Stimulated activated CD8-positive, alpha-beta memory T cell treated with anti-CD3 and anti-CD28 coated beads, Interleukin-4, amount 100 ng/mL, for 4 hours (primary cell): ENCODE measurements at places on chromosomes 12 and 14.

DNA sequence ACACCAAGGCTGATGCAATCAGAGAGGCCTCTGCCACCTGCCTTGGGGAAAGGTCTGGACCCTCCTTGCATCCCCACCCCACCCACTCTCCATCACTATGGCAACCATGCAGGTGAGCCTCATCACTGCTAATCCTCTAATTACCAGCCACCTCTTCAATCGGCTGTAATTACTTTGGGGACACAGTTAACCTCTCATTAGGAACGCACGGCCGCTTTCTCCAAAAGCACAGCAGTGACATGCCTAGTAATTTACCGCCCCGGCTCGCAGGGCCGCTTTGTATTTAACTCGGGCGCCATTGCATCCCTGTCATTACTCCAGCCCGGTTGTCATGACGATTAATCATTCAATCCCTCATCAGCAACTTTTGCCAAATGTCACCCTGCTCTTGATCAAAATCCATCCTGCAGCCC is 36.3 kb upstream of the FAM222A start:
- no peak for DNase-seq

DNA sequence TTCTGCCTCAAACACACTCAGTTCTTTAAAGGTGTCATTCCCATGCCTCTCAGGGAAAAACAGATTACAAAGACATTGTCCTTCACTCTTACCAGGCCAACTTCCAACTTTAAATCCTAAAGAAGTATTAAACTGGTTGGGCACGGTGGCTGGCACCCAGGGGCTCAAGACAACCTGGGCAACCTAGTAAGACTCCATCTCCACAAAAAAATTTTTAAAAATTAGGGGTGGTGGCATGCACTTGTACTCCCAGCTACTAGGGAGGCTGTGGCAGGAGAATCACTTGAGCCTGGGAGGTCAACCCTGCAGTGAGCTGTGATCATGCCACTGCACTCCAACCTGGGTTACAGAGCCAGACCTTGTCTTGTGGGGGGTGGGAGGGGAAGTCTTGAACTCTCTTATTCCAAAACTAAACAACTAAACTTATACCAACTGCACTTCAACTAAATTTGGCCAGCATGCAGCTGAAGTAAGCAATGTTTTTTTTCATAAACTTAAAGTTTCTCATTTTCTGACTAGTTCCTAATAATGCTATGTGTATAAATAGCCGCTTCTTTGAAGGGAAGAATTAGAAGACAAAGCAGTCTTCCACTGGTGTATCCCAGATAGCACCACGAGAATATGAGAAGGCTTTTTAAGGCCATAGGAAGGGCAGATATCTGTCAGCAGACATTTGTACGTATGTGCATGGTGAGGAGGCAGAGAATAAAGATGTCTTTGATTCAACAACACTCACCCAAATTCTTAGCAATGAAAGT is 2.4 kb downstream of the SLC11A2 start:
- no peak for DNase-seq

GRCh38 chr14:53491256-53491883 is 338.2 kb upstream of the DDHD1 start:
- no peak for DNase-seq

GRCh38 chr12:54749191-54749818 is 101.1 kb upstream of the DCD start:
- no peak for DNase-seq

DNA sequence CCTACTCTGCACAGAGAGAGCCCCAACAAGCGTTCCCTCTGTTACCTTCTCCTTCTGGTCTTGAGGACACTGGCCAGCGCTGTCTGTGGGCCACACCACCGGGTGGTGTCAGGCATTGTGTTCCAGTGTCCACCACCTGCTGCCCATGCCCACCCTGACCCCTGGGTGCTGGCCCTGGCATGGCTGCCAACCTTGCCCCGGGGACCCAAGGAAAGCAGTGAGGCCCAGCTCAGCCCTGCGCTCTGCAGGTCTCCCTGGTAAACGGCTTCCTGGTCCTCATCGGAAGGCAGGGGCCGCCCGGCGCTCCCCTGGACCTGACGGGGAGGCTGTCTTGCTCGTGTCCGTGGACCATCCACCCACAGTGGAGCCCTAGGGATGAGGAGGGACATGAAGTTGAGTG is 21.8 kb upstream of the MEG3 start:
- DNase-seq, result no peak

GRCh38 chr14:56211084-56211483 is 92.9 kb downstream of the PELI2 start:
- DNase-seq, result no peak

- DNase-seq, result no peak
These were observed 53.1 kb downstream of the SIX6 start for GRCh38 chr14:60561845-60562746.
